NCI-H2029 treated with DMSO at 0.1 percent for 48 hours (cell line): ENCODE measurements at places on chromosomes 12 and 14.

DNA sequence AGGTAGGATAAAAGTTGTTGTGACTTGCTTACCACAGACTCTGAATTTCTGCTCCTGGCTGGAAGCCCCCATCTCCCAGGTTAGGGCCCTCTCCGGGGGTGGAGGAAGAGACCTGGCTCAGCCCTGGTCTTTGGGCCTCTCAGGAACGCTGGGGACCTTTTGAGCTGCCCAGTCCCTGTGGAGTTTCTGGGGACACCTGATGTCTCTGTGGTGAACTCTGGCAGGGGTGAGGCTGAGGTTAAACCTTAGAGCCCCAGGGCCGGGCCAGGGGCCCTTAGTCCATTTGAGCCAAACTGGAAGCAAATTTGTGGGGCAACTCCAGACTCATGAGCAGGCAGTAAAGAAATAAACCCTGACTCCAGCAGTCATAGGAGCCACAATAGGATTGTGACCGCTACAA lies 112.1 kb downstream of the ADGRD1 start:
- no peak for DNase-seq

DNA sequence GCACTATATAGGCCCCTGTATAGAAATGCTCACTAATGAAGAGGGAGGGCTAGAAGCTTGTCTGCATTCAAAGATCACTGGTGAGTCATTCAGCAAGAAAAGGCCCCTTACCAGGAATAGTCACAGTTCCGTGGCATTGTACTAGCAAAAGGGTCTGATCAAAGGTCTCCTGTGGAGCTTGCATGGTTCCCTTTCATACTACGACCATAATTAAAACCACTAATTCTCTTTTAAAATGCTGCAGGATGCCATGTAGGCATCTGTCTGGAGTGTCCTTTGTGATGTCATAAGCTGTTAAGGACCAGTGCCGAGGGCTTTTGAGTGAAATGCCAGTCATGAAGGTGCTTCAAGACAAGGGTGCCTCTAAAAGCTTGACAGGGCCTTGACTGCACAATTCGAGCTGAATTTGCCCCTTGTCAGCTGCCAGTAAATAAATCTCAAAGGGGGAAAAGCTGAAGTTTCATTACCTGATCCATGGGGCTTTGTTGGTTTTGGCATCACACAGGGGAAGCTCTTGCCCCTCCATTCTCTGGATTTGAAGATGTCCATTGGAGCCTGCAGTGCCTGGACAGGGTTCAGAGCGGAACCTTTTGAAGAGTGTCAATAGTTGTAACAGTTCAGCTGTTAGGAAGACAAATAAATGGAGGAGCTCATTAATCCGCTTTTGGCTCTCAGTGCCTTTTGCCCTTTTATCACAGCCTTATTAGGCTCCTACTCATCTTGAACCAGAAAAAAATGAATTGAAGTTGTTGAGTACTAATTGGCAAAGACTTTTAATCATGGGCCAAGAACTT lies 69.1 kb downstream of the TMEM260 start:
- peak; percentile 99 for DNase-seq

- no peak for DNase-seq
Measured at GRCh38 chr14:104866451-104867370, 1.6 kb downstream of the CEP170B start.

DNA sequence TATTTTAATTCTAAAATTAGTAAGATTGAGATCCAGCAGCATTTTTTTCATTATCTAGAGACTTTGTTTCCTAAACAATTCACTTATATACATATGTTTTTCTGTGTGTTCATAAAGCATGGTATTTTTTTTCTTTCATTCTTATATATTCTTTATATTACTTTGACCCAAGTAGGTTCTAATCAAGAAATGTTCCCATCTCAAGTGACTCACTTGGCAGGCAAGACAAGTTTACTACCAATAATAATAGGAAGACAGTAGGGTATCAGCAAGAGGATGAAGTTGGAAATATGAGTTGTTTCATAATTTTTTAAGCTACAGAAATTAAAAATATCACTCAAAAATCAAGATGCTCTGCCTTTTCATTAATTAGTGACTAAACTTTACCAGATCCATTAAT lies 613.4 kb upstream of the ATP2B1 start:
- no peak for DNase-seq

GRCh38 chr14:67999290-67999689 lies 179.7 kb downstream of the RAD51B start:
- DNase-seq = no peak

GRCh38 chr12:131134523-131135310 lies 181.0 kb downstream of the ADGRD1 start:
- DNase-seq = no peak

GRCh38 chr14:105172476-105172875 lies 3.9 kb upstream of the JAG2 start:
- no peak for DNase-seq

DNA sequence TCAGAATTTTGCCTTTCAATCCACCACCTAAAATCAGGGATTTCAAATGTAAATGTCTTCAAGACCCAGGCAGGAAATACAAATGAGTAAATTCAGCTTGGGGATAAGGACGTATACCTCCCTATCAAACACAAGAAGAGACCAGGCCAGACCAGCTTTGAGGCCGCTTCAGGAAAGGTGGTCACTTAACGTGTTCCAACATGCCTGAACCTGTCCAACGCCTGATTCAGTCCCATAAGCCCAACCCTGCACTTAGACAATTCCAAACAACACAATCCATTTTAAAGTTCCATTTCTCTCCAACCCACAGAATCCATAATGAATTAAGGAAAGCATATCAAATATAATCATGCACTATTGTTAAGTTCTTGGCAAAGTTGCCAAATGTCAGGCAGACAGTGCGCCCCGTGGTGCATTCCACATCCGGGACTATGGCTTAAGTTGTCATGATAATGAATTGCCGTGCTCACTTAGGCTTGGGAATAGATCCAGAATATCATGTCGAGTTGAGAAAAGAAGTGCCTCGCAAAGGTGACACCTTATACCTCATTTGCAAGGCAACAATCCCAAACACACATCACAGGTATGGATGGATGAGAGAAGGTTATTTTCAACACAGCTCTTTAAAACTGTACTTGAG lies 35.5 kb downstream of the CCDC60 start:
- peak; percentile 8 for DNase-seq

- no peak for DNase-seq
Measured at GRCh38 chr12:1927751-1928351, 9.4 kb upstream of the CACNA2D4 start.

DNA sequence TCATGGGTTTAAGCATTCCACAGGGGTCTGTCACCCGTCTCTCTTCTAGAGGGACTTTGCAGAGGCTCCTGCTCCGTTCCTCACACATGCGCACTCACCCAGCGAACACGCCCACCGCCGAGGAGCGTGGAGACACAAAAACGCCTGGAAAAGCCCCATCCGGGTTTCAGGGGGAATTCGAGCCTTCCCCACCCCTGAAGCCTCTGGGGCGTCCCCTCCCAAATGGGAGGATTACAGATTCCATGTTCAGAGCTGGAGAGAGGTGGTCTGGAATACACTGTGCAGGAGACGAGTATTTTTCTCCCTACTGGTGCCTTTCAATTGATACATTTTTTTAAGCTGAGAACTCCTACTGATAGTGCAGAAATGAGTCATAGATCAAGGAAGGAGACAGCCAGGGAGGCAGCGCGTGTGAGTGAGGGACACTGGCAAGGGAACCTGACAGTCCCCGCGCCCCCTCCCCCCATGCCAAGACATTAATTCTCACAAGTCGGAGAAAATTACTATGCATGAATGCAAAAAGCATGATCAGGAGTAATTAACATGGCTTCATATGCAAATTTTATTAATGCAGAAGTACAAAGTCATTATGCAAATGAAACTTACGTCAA lies 36.9 kb downstream of the BCL11B start:
- DNase-seq = no peak

- DNase-seq = no peak
Measured at GRCh38 chr14:32478050-32478449, 149.0 kb downstream of the AKAP6 start.

- DNase-seq = no peak
Measured at GRCh38 chr12:11577658-11578260, 71.7 kb upstream of the ETV6 start.
